ENCODE measurements at places on chromosomes 3 and 15. TPM values are rescaled to one million over a fixed set of nuclear protein-coding genes. Genes with fewer than 3 reads are reported as not detected.

Gene IMPG2
- total RNA-seq = 0.03 TPM

Gene DUOX2
- not detected for total RNA-seq

Gene GPR62
- 0.21 TPM for total RNA-seq

Gene ILDR1
- total RNA-seq = 0.07 TPM

Gene TNNC1
- 0.67 TPM for total RNA-seq

Gene STRIT1
- not detected for total RNA-seq
